ENCODE measurements at places on chromosomes 13 and 19. TPM values are rescaled to one million over a fixed set of nuclear protein-coding genes. Genes with fewer than 3 reads are reported as not detected.

GRCh38 chr19:7561325-7561724 lies 25.8 kb downstream of the PNPLA6 start:
- no peak for DNase-seq

GRCh38 chr19:55986487-55986886 lies at the start of gene NLRP5:
Gene NLRP5, plus strand, starts transcription at chr19:55986775.
- DNase-seq, result no peak

GRCh38 chr13:29513002-29513980 lies 82.2 kb downstream of the SLC7A1 start:
- no peak for DNase-seq

- peak; percentile 29 for DNase-seq
Observed at GRCh38 chr13:41222259-41222852, 28.0 kb upstream of the KBTBD7 start.

GRCh38 chr19:40933025-40933424 lies 51.0 kb upstream of the CYP2A7 start:
- no peak for DNase-seq

- no peak for DNase-seq
Observed at GRCh38 chr13:23848646-23849141, 40.5 kb downstream of the MIPEP start.

- no peak for DNase-seq
Observed at GRCh38 chr19:53007200-53007599, 6.5 kb upstream of the ERVV-1 start.

DNA sequence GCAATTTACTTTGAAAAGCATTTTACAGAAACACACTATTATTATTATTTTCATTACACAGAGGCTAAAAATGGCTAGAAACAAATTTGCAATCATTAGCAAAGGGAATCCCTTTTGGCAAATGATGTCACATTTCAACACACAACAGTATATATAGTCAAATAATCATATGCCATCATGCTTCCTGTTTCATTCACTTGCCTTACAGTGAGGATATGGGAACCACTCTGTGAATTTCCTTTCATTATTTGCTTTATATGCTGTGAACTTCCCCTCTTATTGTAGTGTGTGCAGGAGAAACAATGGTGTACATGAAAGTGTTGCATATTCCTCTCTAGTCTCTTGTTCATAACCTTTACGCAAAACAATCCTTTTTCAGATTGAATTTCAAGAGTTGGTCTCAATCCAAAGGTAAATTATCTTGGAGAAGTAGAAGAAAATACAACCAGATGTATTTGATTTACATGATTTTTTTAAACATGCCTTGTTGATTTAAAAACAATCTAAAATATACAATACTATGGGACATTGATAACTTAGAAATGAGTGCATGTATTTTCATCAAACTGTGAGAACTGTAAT lies 657.3 kb downstream of the EFNB2 start:
- DNase-seq, result peak; percentile 56

- peak; percentile 27 for DNase-seq
Observed at GRCh38 chr19:34676697-34677385, at the start of gene SCGB2B2. Gene SCGB2B2, minus strand, starts transcription at chr19:34677159. Its CDS starts 82,596 bp downstream, at chr19:34594563.

GRCh38 chr13:34464011-34464410 lies 478.1 kb upstream of the NBEA start:
- no peak for DNase-seq

- no peak for DNase-seq
Observed at GRCh38 chr13:28566891-28567290, 72.0 kb upstream of the FLT1 start.

- no peak for DNase-seq
Observed at GRCh38 chr13:82291852-82292251, 1590.4 kb downstream of the SLITRK1 start.

GRCh38 chr19:58183817-58184215 lies 955 bp downstream of the ZNF274 start:
- peak; percentile 64 for DNase-seq

GRCh38 chr13:97295283-97296182 lies 73.4 kb downstream of the MBNL2 start:
- DNase-seq, result peak; percentile 60

DNA sequence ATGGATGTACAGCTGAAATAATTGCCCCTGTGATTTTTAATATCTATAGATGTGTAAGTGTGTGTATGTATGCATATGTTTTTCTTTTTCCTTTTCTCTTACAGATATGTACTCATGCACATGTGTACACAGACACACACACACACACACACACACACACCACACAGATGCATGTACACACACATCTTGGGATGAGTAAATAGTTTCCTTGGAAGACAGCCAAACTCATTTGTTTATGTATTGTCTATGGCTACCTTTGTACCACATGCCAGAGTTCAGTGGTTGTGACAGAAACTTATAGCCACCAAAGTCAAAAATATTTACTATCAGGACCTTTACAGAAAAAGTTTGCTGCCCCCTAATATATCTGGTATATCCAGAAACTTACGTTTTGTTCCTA lies 192.6 kb downstream of the MAB21L1 start:
- DNase-seq, result no peak

DNA sequence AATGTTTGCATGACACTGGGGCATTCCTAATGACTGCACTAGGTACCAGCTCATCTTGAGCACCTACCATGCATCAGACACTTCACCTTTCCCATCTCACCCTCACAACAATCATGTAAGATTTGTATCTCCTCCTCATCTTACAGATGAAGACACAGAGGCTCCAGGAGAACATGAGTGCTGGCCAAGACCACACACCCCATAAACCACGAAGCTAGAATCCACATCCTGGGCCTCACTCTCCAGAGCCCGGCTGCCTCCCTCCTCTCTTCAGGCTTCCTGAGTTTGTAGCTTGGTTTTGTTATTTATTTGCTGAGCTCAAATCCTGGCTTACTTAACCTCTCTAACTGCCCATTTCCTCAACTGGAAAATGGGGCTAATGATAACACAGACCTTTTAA lies 25.9 kb downstream of the FAM216B start:
- no peak for DNase-seq

DNA sequence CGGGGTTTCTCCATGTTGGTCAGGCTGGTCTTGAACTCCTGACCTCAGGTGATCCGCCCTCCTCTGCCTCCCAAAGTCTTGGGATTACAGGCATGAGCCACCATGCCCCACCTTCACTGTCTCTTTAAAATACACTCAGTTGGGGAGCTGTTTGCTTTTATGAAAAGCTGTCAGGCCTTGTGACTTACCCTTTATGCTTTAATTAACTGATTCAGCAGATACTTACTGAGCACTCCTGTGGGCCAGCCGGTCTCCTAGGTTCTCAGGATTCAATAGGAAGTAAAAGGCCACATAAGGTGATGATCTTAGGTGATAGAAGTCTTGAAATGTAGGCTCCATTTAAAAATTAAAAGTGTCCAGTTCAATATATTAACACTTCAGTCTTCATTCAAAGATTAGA lies 7.5 kb downstream of the UBAC2 start:
- no peak for DNase-seq

GRCh38 chr19:14138576-14139265 lies 2.3 kb upstream of the ASF1B start:
- no peak for DNase-seq

DNA sequence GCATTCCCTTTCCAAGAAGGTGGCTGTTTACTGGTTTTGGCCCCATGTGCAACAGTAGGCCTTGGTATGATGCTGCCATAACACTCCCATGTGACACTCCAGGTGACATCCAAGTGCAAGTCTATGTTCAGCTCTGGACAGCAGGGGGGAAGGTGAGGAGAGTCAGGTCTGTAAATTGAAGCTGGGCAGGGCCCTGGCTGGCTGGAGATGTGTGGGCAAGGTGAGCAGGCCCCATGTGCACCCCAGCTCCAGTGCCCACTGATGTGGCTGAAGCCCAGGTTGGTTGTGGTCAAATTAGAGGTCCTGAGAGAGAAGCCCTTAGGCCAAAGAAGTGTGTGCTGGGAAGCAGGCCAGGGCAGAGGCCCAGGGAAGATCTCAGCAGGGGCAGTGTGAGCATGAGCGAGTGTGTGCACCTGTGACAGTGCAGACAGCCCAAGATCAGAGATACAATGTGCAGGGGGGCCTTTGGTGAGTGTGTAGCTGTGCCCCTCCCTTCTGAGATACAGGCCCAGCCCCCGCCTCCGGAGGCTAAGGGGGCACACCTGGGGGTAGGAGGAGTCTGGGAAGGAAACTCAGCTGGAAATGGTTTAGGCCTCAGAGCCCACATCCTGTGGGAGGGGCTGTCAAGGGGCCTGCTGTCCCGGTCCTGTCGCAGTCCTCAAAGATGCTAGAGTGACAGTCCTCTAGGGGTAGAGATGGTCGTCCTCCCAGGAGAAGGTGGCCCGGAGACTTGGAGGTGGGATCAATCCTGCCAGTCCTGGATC lies 18.6 kb downstream of the DEDD2 start:
- no peak for DNase-seq

- DNase-seq, result no peak
Observed at GRCh38 chr19:36120092-36120983, 5.1 kb downstream of the TBCB start.

- no peak for DNase-seq
Observed at GRCh38 chr13:63249411-63250187, 1834.0 kb upstream of the PCDH20 start.

DNA sequence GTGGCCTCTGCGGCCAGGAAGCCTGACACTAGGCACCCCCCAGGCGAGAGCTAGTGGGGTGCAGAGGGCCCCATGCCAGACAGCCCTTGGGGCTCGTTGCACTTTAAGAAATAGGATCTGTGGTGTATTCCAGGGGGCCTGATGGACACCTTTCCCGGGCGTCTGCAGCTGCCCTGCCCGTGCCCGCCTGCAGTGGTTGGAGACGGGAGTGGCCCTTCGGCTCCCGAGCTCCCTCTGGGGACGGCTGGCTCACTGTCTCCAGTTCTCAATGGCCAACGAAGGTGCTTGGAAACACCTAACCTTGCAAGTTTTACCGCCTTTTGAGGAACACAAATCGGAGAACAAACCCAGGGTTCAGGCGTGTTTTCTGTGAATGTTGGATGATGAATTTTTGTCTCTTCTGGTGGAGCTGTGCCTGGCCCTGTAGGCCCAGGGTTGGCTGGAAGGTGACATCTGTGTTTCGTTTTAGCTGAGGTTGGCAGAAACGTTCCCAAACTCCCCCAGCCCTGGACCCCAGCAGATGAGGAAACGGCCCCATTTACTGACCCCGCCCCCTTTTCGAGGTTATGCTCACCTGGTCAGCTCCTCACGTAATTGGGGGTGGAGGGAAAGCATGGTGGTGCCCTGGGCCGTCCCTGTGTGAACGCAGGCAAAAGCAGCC lies 17.4 kb upstream of the NPAS1 start:
- DNase-seq, result no peak

GRCh38 chr13:33197541-33197971 lies 88.0 kb downstream of the STARD13 start:
- DNase-seq, result no peak

PRR20B gene
- not detected for total RNA-seq

ZNF540 gene
- total RNA-seq, result 0.13 TPM

PLIN4 gene
- under 0.01 TPM for total RNA-seq

C1QTNF9 gene
- not detected for total RNA-seq

NANOS2 gene
- total RNA-seq, result not detected

SIGLEC7 gene
- total RNA-seq, result not detected

KHSRP gene
- total RNA-seq, result 152 TPM

UBA52 gene
- 970 TPM for total RNA-seq

POU2F2 gene
- 0.49 TPM for total RNA-seq

SH2D3A gene
- 0.20 TPM for total RNA-seq

KCNN1 gene
- total RNA-seq, result under 0.01 TPM

CGB5 gene
- total RNA-seq, result not detected

All from pulmonary artery endothelial cell (primary cell).